ENCODE measurements at places on chromosomes 2 and 18. TPM values are rescaled to one million over a fixed set of nuclear protein-coding genes. Genes with fewer than 3 reads are reported as not detected.

DNA sequence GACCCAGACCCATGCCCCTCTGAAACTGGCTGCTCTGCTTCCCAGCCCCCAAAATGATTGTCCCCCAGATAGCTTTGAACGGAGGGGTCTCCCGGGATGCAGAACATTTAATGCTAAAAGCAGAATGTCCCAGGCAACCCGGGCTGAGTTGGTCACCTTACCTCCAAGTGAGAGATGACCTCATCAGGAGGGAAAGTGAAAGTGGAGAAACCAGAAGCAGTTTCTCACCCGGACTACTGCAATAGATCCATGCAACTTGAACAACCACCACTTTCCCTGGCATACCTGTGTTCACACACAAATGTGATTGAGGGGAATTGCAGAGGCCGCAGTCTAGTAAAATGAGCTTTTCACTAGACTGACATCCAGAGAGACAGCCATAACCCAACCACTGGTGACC is 75.3 kb upstream of the NPAS2 start:
- H3K27ac ChIP-seq, result no peak overlapping the region
- no peak for DNase-seq
- no peaks in the 10 kb centered on the region for H3K4me1 ChIP-seq
- no peaks in the 10 kb centered on the region for H3K36me3 ChIP-seq
- no peak overlapping the region for H3K4me3 ChIP-seq

The KCNK3 gene
- 8.1 TPM for total RNA-seq

The LRP2 gene
- total RNA-seq, result 85.4 TPM

The KATNAL2 gene
- 6.9 TPM for total RNA-seq

GRCh38 chr2:198374375-198375082 is 570.1 kb downstream of the PLCL1 start:
- no peaks in the 10 kb centered on the region for H3K27me3 ChIP-seq
- no peak overlapping the region for H3K4me3 ChIP-seq
- DNase-seq, result peak; percentile 83
- no peak overlapping the region for H3K27ac ChIP-seq

The ALLC gene
- not detected for total RNA-seq

GRCh38 chr2:77484026-77484425 is 38.1 kb downstream of the LRRTM4 start:
- no peak overlapping the region for H3K27ac ChIP-seq
- H3K27me3 ChIP-seq, result no peaks in the 10 kb centered on the region
- no peaks in the 10 kb centered on the region for H3K36me3 ChIP-seq
- no peak overlapping the region for H3K4me3 ChIP-seq
- H3K4me1 ChIP-seq, result no peaks in the 10 kb centered on the region

DNA sequence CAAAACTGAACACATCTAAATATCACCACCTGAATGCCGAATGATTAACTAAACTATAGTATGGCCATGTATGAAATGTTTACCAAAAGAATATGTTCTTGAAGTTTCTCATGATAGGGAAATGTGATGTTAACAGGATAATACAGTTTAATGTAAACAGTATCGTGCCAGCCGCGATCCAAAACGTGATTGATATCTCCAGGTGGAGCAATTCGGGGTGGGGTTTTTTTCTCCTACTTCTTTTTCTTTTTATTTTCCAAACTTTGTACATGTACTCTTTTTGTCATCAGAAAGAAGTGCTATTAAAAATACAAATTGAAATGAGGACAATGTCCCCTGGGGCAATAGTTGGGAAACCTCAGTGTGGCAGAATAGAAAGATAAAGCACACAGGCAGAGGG is 4.0 kb upstream of the BIN1 start:
- peak; percentile 12 for DNase-seq
- no peaks in the 10 kb centered on the region for H3K36me3 ChIP-seq
- H3K27me3 ChIP-seq, result no peaks in the 10 kb centered on the region
- H3K27ac ChIP-seq, result no peak overlapping the region
- no peak overlapping the region for H3K4me3 ChIP-seq

DNA sequence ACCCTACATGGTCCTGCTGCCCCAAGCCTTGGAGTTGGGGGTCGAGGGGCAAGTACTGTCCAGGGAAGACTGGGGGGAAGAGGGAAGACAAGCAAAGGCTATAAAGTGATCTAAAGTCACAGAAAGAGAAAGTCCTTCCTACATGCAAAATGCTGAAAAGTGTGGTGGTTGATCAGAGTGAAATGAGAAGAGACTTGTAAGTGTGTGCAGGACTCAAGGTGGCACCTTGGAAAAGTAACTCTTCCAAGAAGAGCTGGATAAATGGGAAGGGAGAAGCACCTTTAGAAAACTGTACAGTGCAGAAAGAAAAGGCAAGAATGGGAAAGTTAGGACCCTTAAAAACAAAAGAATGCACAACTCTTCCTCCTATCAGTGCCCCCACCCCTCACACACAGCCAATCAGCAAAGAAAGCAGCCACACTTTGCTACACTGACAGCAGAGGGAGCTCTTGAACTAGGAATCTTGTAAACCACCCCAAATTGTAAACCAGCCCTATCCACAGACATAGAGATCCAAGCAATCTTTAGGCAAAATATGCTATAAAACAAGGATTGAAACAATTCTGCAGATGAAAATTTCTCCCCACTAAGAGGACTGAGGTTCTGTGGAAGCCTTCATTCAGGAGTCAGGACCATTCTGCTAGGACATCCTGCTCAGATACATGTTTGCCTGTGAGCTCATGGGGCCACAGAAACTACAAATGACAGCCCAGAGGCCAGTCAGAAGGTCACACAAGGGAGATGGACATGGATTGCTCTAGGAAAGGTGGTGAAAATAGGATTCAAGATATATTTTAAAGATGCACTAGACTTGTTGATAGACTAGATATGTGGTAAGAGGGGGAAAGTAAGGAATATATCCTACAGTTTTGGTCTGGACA is 146.4 kb downstream of the FTCDNL1 start:
- H3K4me1 ChIP-seq, result no peaks in the 10 kb centered on the region
- no peaks in the 10 kb centered on the region for H3K36me3 ChIP-seq
- H3K4me3 ChIP-seq, result no peak overlapping the region

DNA sequence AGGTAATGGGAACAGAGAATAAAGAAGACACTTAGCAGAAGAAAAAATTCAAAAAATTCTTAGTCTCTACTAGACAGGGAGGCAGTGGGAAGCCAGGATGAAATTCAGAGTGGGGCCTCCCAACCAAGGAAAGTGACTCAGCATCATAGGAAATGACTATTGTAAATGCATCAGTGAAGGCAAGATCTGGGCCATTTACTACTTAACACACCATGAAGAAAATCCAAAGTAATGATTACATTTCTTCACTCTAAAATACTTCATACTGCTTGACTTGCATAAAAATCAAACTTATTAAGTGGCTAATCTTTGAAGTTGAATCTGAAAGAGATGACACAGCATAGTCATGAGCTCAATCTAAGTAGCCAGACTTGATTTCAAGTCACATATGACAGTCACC is 405.8 kb upstream of the SLC39A10 start:
- H3K4me3 ChIP-seq, result no peak overlapping the region
- no peaks in the 10 kb centered on the region for H3K27me3 ChIP-seq
- no peaks in the 10 kb centered on the region for H3K36me3 ChIP-seq
- H3K27ac ChIP-seq, result no peak overlapping the region
- DNase-seq, result no peak
- H3K4me1 ChIP-seq, result no peaks in the 10 kb centered on the region

DNA sequence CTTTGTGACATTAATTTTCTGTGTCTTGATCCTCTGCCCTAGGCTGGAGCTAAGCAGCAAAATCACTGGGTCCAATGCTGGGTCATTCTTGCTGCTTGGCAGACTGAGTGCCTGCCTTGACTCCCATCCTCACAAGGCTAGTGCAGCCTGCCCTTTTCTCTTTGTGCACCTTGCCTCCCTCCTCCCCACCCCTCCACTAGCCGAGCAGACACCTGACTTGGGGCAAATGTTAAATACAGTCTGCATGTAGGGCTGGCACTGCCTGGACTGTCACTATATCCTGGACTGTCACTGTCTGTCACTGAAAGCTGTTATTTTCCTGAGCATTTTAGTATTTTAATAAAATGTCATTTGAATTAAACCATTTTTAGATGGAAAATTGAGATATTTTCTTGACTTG is 33.4 kb downstream of the MAPRE2 start:
- no peaks in the 10 kb centered on the region for H3K36me3 ChIP-seq
- no peaks in the 10 kb centered on the region for H3K4me1 ChIP-seq
- no peak overlapping the region for H3K4me3 ChIP-seq
- no peak for DNase-seq

GRCh38 chr2:240921311-240921994 is 15.3 kb downstream of the CROCC2 start:
- no peak overlapping the region for H3K27ac ChIP-seq
- no peaks in the 10 kb centered on the region for H3K36me3 ChIP-seq
- DNase-seq, result peak; percentile 35

- H3K4me1 ChIP-seq, result no peaks in the 10 kb centered on the region
- no peak overlapping the region for H3K27ac ChIP-seq
- DNase-seq, result no peak
- H3K27me3 ChIP-seq, result no peaks in the 10 kb centered on the region
Observed at GRCh38 chr2:172182624-172183023, 79.9 kb upstream of the DLX2 start.

DNA sequence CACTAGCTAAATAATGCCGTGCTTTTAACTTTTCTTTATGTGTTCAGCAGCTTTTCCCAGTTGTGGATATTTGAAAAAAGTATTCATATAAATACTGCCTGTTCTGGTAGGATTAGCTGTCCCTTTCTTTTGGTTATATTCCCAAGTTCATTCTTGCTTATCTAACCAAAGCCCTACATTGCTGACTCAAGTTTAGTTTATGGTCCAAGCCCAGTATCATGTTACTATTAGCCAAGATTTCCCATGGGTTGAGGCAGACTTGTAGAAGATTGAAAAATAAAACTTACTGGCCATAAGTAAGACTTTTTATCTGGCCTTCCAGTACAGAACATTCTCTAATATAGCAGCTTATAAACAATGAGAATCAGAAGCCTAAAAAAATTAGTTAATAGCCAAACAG is 49.7 kb upstream of the NFE2L2 start:
- peak overlapping the region; percentile 12 for H3K4me3 ChIP-seq
- H3K4me1 ChIP-seq, result no peaks in the 10 kb centered on the region
- peak overlapping the region; percentile 64 for H3K27ac ChIP-seq
- H3K27me3 ChIP-seq, result no peaks in the 10 kb centered on the region

GRCh38 chr2:216773072-216773471 is 77.7 kb upstream of the IGFBP5 start:
- H3K27ac ChIP-seq, result no peak overlapping the region
- no peaks in the 10 kb centered on the region for H3K27me3 ChIP-seq
- DNase-seq, result no peak
- H3K4me3 ChIP-seq, result no peak overlapping the region
- no peaks in the 10 kb centered on the region for H3K4me1 ChIP-seq

GRCh38 chr18:62938487-62938886 is 223.1 kb downstream of the PHLPP1 start:
- no peaks in the 10 kb centered on the region for H3K27me3 ChIP-seq
- no peaks in the 10 kb centered on the region for H3K36me3 ChIP-seq
- H3K4me1 ChIP-seq, result no peaks in the 10 kb centered on the region
- no peak for DNase-seq
- H3K4me3 ChIP-seq, result no peak overlapping the region

Data from kidney (tissue), 22 donors.